ENCODE measurements at places on chromosomes 2 and 18. TPM values are rescaled to one million over a fixed set of nuclear protein-coding genes. Genes with fewer than 3 reads are reported as not detected.

Gene ACVR1C
- total RNA-seq, result not detected

Gene G6PC2
- total RNA-seq, result not detected

Gene AFF3
- 1.5 TPM for total RNA-seq

Gene STK11IP
- 21.0 TPM for total RNA-seq

Gene ZAP70
- total RNA-seq, result not detected

Gene TBR1
- under 0.01 TPM for total RNA-seq

Gene ARHGAP15
- not detected for total RNA-seq

Gene KCNG3
- total RNA-seq, result not detected

Gene NXPH2
- not detected for total RNA-seq

Gene ANTXR1
- total RNA-seq, result 170 TPM

Gene MROH2A
- not detected for total RNA-seq

Gene UGT1A6
- total RNA-seq, result not detected

Gene ANKRD30BL
- total RNA-seq, result 0.14 TPM

Gene IL37
- total RNA-seq, result not detected

Gene AQP12A
- not detected for total RNA-seq

Gene TMEM178A
- total RNA-seq, result 0.88 TPM

Gene ARHGAP25
- total RNA-seq, result 0.44 TPM
